ENCODE measurements at places on chromosomes 12 and 14.
A peak's percentile ranks its signal among the peaks of the same experiment; 100 is the strongest.

GRCh38 chr14:95533822-95534221 is 1.0 kb upstream of the GLRX5 start:
- DNase-seq: peak; percentile 41

DNA sequence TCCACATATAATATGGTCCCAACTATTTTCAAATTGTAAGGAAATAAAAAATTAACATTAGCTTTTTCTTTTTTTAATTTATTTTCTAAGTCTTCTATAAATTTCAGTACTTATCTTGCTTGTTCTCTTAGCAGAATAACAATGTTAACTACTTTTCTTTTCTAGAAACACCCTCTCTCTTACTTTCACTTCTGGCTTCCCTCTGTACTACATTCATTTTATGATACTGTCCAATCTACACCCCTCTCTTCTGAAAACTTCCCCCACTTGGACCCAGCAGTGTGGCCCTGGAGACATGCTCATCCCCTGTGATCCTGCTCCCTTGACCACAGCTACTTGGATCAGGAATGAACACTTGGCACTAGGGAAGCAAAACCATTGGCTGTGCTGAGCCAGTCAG is 15.7 kb downstream of the SGPP1 start:
- DNase-seq: no peak

DNA sequence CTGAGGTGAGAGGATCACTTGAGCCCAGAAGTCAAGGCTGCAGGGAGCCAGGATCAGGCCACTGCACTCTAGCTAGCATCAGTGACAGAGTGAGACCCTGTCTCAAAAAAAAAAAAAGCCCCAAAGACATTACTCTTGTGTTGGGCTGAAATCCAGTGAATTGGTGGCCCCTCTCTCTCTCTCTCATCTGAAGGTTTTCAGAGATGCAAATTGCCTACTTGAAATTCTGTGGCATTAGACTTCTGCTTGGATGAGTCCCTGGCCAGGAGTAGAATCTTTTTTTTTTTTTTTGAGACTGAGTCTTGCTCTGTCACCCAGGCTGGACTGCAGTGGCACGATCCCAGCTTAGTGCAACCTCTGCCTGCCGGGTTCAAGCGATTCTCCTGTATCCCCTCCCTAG is 112.0 kb upstream of the ATF7IP start:
- no peak for DNase-seq

DNA sequence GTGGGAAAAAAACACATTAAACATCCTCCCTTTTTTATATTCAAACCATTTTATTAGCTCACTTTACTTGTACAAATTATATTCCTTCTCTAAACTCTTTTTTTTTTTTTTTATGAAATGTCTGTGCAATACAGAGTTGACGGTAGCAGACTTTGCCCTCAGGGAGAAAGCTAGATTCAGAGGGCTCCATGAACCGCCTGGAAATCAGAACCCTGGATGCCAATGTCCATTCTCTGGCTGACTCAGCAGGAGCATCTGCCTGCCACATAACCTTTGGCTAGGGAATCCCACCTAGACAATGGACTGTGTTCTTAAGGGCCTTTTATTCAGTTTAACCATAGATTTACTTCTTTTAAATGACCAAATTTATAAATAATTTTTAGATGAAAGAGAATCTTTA is 467.0 kb downstream of the MDGA2 start:
- no peak for DNase-seq

GRCh38 chr12:105337391-105337790 is 6.9 kb downstream of the C12orf75 start:
- no peak for DNase-seq

- DNase-seq: no peak
Observed at GRCh38 chr14:78103271-78103670, 66.9 kb upstream of the NRXN3 start.

DNA sequence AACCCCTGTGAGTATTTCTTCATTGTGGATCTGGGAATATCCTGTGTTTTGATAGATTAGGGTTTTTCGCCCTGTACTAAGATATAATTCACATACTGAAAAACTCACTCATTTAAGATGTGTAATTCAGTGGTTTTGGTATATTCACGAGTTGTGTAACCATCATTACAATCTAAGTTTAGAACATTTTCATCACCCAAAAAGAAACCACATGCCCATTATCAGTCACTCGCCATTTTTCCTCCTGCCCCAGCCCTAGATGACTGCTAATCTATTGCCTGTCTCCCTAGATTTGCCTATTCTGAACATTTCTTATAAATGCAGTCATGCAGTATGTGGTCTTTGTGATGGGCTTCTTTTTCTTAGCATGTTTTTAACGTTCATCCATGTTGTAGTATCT is 67.9 kb upstream of the ATF1 start:
- no peak for DNase-seq

GRCh38 chr12:25364529-25365339 is 114.0 kb upstream of the KRAS start:
- DNase-seq: peak; percentile 23

DNA sequence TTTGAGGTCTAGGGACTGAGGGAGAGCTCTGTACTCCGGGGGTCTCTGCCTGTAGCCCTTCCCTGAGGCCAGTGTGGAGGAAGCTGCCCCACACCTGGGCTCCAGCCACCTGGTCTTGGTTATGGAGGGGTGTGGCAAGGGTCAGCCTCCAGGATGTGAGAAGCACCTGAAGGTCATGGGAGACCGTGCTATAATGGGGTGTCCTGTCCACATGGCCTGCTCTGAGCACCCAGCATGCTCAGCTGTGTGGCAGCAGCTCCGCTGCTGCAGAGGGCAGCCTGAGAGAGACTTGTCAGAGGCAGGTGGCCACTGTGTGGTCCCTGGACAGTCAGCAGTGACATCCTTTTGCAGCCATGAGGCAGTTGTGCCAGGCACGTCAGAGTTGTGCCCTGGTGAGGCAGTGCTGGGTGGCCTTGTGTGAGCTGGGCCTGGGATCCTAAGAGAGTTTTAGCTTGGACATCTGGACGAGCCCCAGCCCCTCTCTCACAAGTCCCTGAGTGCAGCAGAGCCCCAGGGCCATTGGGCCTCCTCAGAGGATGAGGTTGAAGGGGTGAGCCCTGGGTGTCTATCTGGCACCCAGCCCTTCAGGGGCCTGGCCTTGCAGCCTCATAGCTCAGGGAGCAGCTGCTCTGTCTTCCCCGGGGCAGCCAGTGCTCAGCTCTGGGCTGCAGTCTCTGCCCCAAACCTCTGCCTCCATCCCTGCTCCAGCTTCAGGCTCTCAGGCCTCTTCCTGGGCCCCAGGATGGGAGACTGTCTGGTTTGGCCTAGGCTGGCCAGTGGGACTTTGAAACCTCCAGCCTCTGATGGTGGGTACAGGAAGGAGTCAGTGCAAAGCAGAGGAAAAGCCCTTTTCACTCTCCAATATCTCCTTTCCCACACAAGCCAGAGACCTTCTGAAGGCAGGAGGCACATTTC is 7.4 kb upstream of the ATG101 start:
- DNase-seq: no peak

- no peak for DNase-seq
Observed at GRCh38 chr12:31226639-31227038, 99.3 kb downstream of the SINHCAF start.

DNA sequence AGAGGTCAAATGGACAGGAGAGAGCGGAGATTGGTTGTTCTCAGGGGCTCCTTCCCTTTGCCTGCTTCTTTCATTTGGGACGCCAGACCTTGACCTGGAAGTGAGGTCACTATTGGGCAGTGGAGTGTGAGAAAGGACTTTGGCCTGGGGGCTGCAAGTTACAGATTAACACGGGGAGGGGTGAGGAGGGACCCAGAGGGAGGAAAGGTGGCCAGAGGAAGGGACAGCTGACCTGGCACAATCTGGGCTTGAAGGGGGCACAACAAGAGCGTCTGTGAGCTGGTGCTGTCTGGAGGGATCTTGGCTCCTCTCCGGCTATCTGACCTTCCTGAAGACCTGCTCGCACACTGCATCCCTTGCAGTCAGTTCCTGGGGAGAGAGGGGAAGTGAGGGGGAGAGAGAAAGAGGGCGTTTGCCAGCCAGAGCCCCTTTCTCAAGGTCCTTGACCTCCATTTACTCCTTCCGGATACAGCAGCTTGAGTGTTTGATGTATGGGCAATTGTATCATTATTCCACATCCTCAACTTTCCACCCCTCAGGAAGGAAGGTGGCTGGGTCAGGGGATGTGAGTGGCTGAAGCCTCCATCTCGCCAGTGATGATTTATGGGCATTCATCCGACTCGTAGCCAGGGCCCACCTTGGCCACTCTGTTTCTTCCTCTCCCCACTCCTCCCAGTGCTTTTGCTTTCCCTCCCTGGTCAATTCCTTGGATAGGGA is 4.7 kb downstream of the RBP5 start:
- DNase-seq: no peak
